ENCODE measurements at places on chromosomes 5 and 9. TPM values are rescaled to one million over a fixed set of nuclear protein-coding genes. Genes with fewer than 3 reads are reported as not detected.

- H3K27ac ChIP-seq, result no peak overlapping the region
- H3K4me3 ChIP-seq, result no peak overlapping the region
- H3K36me3 ChIP-seq, result peaks cover 40% of the 10 kb centered on the region
- peaks cover 12% of the 10 kb centered on the region for H3K4me1 ChIP-seq
These were observed 98.9 kb downstream of the MAP1B start for GRCh38 chr5:72206160-72206559.

- H3K4me3 ChIP-seq, result no peak overlapping the region
- no peaks in the 10 kb centered on the region for H3K27me3 ChIP-seq
- H3K36me3 ChIP-seq, result no peaks in the 10 kb centered on the region
- peaks cover 4% of the 10 kb centered on the region for H3K4me1 ChIP-seq
These were observed 62.5 kb upstream of the SPOCK1 start for GRCh38 chr5:137561608-137562007.

DNA sequence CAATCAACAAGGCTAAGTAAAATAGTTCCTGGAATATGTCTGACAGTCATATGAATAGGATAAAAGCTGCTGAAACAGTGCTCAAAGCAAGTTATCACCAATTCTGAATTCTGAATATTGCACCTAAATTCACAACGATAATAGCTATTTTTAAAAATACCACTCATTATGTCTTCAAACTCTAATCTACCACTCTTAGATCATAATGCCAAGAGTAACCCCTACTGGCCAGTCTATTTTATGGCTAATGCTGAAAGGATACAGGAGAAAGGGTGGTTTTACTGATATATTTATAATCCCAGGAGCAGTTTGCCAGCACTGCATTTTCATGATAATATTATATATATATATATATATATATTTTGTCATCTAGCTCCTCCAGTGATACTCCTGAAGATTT, 232.8 kb downstream of the PDE4D start:
- H3K4me1 ChIP-seq, result no peaks in the 10 kb centered on the region
- no peak overlapping the region for H3K27ac ChIP-seq
- no peak for DNase-seq
- H3K36me3 ChIP-seq, result no peaks in the 10 kb centered on the region
- no peak overlapping the region for H3K4me3 ChIP-seq

DNA sequence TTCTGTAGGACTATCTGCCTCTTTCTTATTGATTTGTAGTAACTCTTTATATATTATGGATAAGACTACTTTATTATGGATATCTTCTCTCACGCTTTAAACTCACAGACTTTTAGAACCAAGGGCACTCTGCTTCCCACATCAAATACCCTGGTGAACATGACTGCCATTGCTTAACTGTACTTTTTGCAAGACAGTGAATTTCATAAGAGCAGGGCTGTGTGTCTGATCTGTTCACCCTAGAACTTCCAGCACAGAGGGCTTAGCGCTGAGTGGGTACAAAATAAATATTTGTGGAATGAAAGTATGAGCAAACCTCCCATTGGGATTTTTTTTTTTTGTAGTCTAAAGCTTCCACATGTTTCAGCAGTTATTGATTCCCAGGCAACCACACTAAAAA, 84.8 kb downstream of the CFAP77 start:
- no peaks in the 10 kb centered on the region for H3K36me3 ChIP-seq
- H3K4me3 ChIP-seq, result no peak overlapping the region
- peaks cover 7% of the 10 kb centered on the region for H3K27me3 ChIP-seq
- no peaks in the 10 kb centered on the region for H3K4me1 ChIP-seq
- H3K27ac ChIP-seq, result no peak overlapping the region

- H3K36me3 ChIP-seq, result no peaks in the 10 kb centered on the region
- no peak overlapping the region for H3K27ac ChIP-seq
- no peak for DNase-seq
- H3K27me3 ChIP-seq, result no peaks in the 10 kb centered on the region
These were observed 360.1 kb upstream of the PANK3 start for GRCh38 chr5:168939156-168939800.

DNA sequence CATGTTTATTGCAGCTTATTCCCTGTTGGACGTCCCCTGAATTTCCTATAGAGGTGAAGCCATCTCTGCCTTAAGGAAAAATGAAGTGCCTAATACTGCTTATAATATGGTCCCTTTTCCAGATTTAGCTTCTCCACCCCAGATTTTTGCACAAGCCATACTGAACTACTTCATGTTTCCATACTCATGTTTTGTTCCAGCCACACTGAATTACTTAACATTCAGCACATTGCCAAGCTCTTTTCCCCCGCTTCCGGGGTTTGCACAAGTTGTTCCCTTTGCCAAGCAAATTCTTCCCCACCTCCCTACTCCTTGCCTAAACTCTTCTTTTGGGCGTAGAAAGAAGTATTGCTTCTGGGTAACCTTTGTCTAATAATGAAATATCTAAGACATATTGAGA, 1.7 kb upstream of the CNTRL start:
- H3K4me3 ChIP-seq, result peak overlapping the region; percentile 91
- peaks cover 31% of the 10 kb centered on the region for H3K4me1 ChIP-seq
- DNase-seq, result no peak
- H3K36me3 ChIP-seq, result no peaks in the 10 kb centered on the region
- H3K27ac ChIP-seq, result peak overlapping the region; percentile 96

DNA sequence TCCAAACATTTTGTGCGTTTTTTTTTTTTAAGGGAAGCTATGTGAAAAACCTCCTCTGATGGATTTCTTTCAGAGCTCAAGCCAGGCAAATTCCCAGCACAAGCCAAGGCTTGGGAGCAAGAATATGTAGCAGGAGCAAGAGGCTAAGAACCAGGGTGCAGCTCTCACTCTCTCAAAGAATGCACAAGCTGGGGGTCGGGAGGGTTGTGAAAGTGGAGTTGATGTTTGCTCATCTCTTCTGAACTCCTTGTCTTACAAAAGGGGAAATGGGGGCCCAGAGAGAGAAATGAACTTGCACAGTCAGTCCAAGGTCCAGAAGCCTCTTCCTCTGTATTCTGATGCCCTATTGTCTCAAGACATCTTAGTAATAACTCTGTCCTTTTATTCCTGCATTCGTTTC, 7.7 kb upstream of the TRAF1 start:
- peaks cover 89% of the 10 kb centered on the region for H3K4me1 ChIP-seq
- no peaks in the 10 kb centered on the region for H3K27me3 ChIP-seq
- DNase-seq, result no peak
- H3K27ac ChIP-seq, result peak overlapping the region; percentile 91
- H3K36me3 ChIP-seq, result no peaks in the 10 kb centered on the region

DNA sequence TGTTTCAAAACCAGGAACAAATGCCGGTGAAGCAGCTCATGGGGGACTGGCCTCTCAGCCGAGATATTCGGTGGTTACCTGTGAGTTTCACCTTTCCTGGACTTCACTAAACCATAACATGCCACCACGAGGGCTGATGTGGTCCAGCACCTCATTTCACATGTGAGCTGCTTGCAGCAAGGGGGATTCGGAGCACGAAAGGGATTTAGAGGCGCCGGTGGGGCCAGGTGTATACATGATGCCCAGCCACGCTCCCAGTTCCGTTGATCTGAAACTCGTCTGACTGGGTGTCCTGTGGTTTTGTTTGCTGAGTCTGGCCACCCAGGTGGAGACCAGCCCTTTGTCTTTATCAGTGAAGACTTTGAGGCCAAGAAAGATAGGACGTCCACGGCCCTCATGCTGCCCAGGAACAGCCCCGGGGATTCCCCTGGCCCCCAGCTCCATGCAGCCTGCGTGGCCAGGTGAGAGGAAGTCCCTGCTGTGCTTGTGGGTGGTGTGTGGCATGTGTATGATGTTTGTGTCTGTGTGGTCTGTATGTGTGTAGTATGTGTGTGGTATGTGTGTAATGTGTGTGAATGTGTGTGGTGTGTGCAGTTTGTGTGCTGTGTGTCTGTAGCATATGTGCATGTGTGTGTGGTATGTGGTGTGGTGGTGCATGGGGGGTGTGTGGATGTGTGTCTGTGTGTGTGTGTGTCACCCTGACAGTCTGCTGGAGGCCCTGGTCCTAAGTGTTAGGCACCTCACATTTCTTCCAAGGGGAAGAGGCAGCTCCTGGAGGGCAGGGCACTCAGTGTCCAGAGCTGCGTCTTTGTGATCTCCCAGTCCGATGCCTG, 23.4 kb downstream of the PHF2 start:
- peaks cover 47% of the 10 kb centered on the region for H3K4me1 ChIP-seq
- H3K36me3 ChIP-seq, result no peaks in the 10 kb centered on the region
- no peaks in the 10 kb centered on the region for H3K27me3 ChIP-seq
- no peak overlapping the region for H3K27ac ChIP-seq
- DNase-seq, result no peak
- H3K4me3 ChIP-seq, result no peak overlapping the region

DNA sequence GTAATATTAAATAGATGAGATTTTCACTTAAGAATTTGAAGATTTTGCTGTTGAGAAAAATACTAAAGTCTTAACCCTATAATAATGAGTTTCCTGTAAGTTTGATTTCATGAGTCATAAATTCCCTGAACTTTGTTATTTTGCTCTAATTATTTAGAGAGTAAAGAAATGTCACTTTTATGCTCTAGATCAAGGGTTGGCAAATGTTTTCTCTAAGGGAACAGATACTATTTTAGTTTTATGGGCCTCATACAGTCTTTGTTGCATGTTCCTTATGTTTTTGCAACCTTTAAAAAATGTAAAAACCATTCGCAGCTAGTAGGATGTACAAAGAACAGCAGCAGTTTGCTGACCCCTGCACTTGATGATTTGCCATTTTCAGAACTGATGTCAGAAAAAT, 480 bp upstream of the TXNDC8 start:
- no peak overlapping the region for H3K4me3 ChIP-seq
- no peaks in the 10 kb centered on the region for H3K36me3 ChIP-seq
- no peak overlapping the region for H3K27ac ChIP-seq
- DNase-seq, result no peak
- no peaks in the 10 kb centered on the region for H3K4me1 ChIP-seq
- no peaks in the 10 kb centered on the region for H3K27me3 ChIP-seq

- DNase-seq, result no peak
- H3K27me3 ChIP-seq, result no peaks in the 10 kb centered on the region
- H3K4me3 ChIP-seq, result no peak overlapping the region
- H3K27ac ChIP-seq, result peak overlapping the region; percentile 63
These were observed 151.7 kb upstream of the ELL2 start for GRCh38 chr5:96113170-96113939.

GRCh38 chr5:174327317-174327864, 281.9 kb downstream of the NSG2 start:
- H3K4me1 ChIP-seq, result no peaks in the 10 kb centered on the region
- H3K27me3 ChIP-seq, result no peaks in the 10 kb centered on the region
- no peak for DNase-seq
- H3K36me3 ChIP-seq, result no peaks in the 10 kb centered on the region
- H3K27ac ChIP-seq, result no peak overlapping the region

DNA sequence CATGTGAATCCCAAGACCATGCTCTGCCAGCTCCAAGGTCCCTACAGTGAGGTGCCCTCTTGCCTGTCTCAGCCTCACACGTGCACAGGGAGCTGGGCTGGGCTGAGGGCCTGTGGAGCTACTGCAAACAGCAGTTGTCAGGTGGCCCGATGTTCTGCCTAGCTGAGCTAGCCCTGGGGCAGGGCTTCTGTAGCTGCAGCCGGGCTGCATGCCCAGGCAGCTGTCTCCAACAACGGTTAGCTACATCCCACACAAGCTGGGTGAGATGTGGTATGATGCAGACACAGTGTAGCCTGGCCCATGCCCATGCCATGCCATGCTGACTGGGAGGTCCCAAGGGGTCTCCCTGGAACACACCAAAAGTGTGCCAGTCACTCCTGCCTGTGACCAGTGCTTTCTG, 62.0 kb downstream of the MACROH2A1 start:
- peaks cover 30% of the 10 kb centered on the region for H3K4me1 ChIP-seq
- DNase-seq, result no peak
- H3K27me3 ChIP-seq, result no peaks in the 10 kb centered on the region
- H3K36me3 ChIP-seq, result peaks cover 89% of the 10 kb centered on the region
- H3K27ac ChIP-seq, result no peak overlapping the region
- no peak overlapping the region for H3K4me3 ChIP-seq

DNA sequence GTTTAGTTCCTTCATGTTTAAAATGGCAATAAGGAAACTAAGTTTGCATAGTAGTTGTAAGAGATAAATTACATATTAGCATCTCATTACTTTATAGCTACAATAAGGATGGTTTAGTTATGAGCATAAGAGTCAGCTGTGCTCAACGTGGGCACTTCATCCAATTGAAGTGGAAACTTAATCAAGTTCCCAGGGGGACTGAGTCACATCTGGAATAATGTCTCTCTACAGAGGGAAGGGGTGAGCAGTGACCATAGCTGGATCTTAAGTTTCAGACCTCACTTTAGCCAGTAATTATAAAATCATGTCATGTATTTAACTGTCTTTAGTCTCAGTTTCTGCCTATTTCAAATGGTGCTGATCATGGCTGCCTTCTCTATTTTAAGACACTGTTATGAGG, 36.8 kb upstream of the FAM240B start:
- no peak overlapping the region for H3K4me3 ChIP-seq
- no peak for DNase-seq
- H3K36me3 ChIP-seq, result no peaks in the 10 kb centered on the region
- H3K27ac ChIP-seq, result no peak overlapping the region
- H3K27me3 ChIP-seq, result no peaks in the 10 kb centered on the region

GRCh38 chr5:121737120-121737519, 114.6 kb upstream of the FTMT start:
- no peak for DNase-seq
- H3K27ac ChIP-seq, result no peak overlapping the region
- no peaks in the 10 kb centered on the region for H3K36me3 ChIP-seq
- no peaks in the 10 kb centered on the region for H3K4me1 ChIP-seq
- no peaks in the 10 kb centered on the region for H3K27me3 ChIP-seq

GRCh38 chr5:180399401-180400215, 46.5 kb upstream of the GFPT2 start:
- H3K4me3 ChIP-seq, result no peak overlapping the region
- H3K36me3 ChIP-seq, result no peaks in the 10 kb centered on the region
- H3K4me1 ChIP-seq, result no peaks in the 10 kb centered on the region
- no peak for DNase-seq
- no peaks in the 10 kb centered on the region for H3K27me3 ChIP-seq

CD72 gene
- total RNA-seq, result not detected

FOXD4L3 gene
- total RNA-seq, result not detected

NTRK2 gene
- total RNA-seq, result 4.9 TPM

TMEFF1 gene
- 0.50 TPM for total RNA-seq

TAF11L10 gene
- not detected for total RNA-seq

BAAT gene
- not detected for total RNA-seq

ARHGEF37 gene
- total RNA-seq, result 18.3 TPM

RORB gene
- total RNA-seq, result 0.52 TPM

HSD17B3 gene
- total RNA-seq, result 0.83 TPM

PCDHGA6 gene
- 6.8 TPM for total RNA-seq

ACER2 gene
- 2.5 TPM for total RNA-seq

NACC2 gene
- total RNA-seq, result 181 TPM

DIPK1B gene
- 6.6 TPM for total RNA-seq
